ENCODE measurements at places on chromosomes 2 and 18. TPM values are rescaled to one million over a fixed set of nuclear protein-coding genes. Genes with fewer than 3 reads are reported as not detected.

VWC2L gene
- not detected for total RNA-seq

TSPYL6 gene
- not detected for total RNA-seq

KANSL1L gene
- 32.7 TPM for total RNA-seq

ITSN2 gene
- 25.5 TPM for total RNA-seq

SAG gene
- not detected for total RNA-seq

NOL4 gene
- total RNA-seq = 5.7 TPM

KCNK3 gene
- 1.2 TPM for total RNA-seq

DOCK10 gene
- 4.6 TPM for total RNA-seq

ARHGEF4 gene
- 6.5 TPM for total RNA-seq

RRM2 gene
- total RNA-seq = 79.8 TPM

IL1R2 gene
- total RNA-seq = not detected

CHRNA1 gene
- not detected for total RNA-seq

ACMSD gene
- total RNA-seq = not detected

EPHA4 gene
- 40.3 TPM for total RNA-seq

NYAP2 gene
- total RNA-seq = not detected

ANKAR gene
- 10.3 TPM for total RNA-seq

L3MBTL4 gene
- 8.0 TPM for total RNA-seq

CELF4 gene
- total RNA-seq = 4.6 TPM

ARMC9 gene
- total RNA-seq = 41.3 TPM

LOXHD1 gene
- total RNA-seq = 0.33 TPM

PTPRN gene
- 30.2 TPM for total RNA-seq

STAT4 gene
- total RNA-seq = 18.8 TPM

Measured in progenitor cell of endocrine pancreas (in vitro differentiated cells).